Stimulated activated CD8-positive, alpha-beta memory T cell treated with anti-CD3 and anti-CD28 coated beads, Interleukin-4, amount 100 ng/mL, for 4 hours (primary cell): ENCODE measurements at places on chromosomes 2 and 18.

DNA sequence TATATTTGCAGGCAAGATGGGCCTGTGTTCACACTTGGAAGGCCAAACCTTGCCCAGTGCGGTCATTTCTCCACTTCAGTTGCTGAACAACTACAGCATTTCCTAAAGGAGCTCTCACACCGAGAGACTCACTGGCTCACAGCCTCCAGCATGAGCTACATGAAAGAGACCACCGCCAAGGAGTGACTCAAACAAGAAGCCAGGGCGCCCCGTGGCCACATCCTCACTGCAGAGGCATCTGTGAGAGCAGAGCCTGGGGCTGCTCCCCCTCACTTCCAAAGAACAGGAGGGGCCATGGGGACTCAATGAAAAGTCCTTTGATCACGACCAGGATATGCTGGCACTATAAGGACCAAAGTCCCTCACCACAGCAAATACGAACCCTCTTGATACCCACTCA, 50.0 kb downstream of the TMEM163 start:
- DNase-seq, result peak; percentile 74

- DNase-seq, result no peak
Measured at GRCh38 chr2:25756536-25756935, 83.2 kb upstream of the DTNB start.

DNA sequence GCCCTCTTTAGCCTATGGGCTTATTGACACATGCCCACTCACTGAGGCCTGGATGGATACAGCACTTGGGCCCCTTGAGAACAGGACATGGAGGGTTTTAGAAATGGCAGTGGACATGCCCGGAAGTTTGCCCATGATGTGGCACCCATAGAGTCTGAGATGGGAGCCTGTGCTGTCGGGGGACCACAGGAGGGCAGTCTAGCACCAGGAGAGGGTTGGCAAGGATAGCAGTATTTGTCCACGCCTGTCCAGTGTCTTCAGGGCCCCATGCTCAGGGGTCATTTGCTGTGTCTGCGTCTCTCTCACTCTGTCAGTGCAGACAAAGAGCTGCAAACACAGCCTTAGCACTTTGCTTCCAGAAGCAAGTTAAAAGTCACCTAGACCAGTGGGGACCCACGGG, 48.7 kb downstream of the IL1RL2 start:
- no peak for DNase-seq

DNA sequence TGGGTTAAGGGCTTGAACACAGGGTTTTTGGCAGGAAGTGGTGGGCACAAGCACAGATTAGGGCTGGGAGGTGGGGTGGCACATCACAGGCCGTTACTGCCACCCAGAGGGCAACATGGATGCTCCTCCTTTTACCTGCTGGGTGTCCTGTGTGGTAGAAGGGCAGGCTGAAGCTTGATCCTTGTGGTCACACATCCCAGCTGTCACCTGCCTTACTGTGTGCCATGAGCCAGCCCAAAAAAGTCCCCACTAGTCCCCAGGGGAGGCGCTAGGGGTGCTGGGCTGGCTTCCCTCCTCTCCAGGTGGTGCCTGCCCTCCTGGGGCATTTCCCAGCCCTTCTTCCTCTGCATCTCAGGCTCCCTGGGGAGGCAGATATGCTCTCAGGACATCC, 50.5 kb upstream of the ALPP start:
- DNase-seq, result no peak

DNA sequence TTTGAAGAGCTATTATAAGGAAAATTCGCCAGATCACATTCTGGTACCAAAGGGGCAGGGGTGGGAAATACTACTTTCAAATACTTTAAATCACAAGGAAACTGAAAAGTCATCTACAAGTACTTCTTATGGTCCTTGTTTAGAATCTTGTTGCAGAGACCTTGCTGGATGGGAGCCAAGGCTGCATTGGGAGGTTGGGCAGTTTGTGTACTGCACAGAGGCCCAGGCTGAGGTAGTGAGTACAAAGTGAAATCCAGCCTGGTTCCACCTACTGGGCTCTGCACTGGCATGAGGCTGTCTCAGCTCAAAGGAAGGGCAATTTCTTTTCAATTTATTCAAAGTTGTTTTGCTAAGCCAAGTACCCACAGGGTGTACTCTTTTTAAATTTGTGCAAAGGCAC, 140.3 kb upstream of the DLX2 start:
- DNase-seq, result no peak

GRCh38 chr2:143730953-143731260, 601.7 kb downstream of the ARHGAP15 start:
- no peak for DNase-seq

DNA sequence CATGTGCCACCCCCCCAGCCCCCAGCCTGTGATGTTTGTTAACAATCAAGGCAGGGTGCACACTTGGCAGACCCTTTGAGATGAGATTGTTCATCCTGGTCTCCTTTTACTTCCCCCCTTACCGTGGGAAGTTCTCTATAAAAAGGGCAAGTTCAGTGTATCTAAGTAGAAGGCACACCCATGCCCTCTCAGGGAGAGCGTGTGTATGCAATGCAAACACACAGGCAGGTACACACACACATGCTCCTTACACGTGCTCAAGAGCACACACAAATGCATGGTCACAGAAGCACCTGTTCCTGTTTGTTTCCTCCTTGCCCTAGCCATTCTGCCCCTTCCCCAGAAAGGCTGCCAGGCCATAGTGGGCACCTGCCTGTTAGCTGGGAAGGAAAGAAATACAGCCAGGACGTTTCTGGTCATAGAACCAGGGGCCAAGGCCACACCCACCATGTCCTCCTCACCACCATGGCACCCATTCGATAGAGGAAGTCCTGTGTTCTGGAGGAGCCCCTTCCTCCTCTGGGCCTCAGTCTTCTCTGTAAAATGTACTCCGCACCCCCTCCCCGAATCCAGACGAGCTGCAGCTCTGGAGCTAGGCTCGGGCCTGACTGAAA, 3.1 kb downstream of the ATOH8 start:
- no peak for DNase-seq

DNA sequence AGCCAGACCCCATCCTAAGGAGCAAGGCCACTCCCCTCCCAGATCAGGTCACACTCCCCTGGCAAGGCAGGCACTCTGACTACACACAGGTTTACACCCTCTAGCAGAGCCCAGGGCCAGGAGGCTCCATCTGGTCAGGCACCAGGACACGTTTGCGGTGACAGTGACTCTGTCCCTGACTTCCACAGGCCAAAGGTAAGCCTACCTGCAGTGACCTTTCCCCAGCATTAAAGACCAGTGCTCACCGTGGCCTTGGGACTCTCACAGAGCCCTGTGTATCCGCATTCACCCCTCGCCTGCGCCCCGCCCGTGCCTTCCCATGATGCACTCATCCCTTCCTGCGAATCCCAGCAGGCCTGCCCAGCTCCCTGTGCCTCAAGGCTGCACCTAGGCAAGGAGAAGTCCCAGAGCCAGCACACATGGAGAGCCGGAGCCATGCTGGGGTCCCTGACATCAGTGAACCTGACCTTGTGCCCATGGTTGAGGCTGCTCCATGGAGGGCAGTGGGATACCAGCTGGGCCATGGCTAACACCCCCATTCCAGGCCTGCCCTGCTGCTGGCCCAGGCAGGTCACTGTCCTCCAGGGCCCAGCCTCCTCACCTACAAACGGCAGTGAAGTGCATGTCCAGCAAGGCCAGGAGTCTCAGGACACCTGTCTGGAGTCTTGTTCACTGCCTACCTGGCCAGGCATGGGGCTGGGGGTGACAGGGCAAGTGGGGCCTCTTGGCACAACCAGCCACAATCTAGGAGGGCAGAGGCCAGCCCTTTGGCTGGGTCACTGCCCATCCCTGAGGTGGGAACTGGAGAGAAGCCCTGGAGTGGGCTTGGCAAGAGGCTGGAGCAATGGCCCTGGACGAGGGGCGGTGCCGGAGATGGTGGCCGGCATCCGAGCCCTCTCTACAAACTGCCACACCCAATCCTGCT, 3.0 kb downstream of the NEURL3 start:
- no peak for DNase-seq

DNA sequence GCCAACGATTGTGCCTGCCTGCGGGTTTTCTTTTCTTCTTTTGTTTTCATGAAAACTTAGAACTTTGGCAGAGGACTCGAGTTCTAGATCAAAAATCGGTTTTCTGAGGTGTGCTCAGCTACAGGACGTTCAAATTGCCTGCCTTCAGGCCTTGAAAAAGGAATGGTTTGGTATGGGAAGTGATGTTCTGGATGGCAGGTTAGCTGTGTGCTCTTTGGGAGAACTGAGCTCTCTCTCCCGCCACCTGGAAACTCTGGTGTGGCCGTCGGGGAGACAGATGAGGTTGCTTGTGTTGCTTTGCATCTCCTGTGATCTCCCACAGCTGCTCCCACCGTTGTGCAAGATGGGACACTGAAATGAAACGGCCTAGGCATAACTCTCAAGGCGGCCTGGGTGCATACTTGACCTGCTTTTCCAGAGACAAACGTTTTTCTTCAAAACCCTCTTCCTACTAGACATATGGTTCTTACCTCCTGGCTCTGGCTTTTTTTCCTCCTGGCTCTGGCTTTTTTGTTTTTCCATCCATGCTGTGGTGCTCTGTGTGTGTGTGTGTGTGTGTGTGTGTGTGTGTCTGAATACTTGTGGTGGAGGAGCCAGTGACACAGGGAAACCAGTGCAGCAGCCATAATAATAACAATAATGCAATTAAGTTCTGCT, 2.0 kb downstream of the FMNL2 start:
- DNase-seq, result no peak

- DNase-seq, result no peak
Measured at GRCh38 chr2:206218796-206219499, 55.5 kb upstream of the ZDBF2 start.

- DNase-seq, result no peak
Measured at GRCh38 chr2:121179467-121179866, 105.5 kb downstream of the TFCP2L1 start.

DNA sequence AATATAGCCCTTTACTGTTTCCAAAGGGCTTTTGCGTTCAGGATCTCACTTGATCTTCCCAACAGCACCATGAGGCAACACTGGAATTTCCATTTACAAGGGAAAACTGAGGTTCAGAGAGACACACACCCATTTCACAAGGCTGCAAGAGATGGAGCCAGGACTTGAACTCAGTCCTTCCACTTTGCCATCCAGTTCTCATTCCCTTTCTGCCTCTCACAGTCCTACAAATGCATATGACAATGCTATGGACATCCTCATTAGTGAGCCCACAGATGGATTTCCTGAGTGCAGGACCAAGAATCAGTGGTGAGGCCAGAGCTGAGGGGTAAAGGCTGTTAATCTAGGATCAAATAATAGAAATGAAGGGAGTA, 136.1 kb upstream of the MYCN start:
- DNase-seq, result no peak

- DNase-seq, result no peak
Measured at GRCh38 chr2:122203523-122203922, 448.1 kb downstream of the TSN start.

DNA sequence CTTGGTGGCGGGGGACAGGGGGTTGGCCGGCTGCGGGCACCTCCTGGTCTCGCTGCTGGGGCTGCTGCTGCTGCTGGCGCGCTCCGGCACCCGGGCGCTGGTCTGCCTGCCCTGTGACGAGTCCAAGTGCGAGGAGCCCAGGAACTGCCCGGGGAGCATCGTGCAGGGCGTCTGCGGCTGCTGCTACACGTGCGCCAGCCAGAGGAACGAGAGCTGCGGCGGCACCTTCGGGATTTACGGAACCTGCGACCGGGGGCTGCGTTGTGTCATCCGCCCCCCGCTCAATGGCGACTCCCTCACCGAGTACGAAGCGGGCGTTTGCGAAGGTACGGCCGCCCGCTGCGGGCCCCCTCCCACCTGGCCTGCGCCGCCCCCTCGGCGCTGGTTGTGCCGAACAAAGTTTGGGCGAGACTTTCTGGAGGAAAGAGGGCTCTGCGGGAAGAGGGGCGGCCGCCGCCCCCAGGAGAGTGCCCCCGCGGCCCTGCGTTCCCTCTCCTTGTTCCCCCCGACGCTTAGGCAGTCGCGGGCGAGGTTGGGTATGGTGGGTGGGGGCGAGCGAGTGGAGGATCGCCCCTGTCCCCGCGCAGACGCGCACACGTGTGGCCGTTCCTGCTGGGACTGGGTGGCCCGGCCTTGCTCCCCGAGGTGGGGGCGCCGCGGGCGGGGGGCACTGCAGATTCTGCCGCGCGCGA, 866 bp downstream of the CRIM1 start:
- peak; percentile 12 for DNase-seq
